ENCODE measurements at places on chromosomes 2 and 18. TPM values are rescaled to one million over a fixed set of nuclear protein-coding genes. Genes with fewer than 3 reads are reported as not detected.

DNA sequence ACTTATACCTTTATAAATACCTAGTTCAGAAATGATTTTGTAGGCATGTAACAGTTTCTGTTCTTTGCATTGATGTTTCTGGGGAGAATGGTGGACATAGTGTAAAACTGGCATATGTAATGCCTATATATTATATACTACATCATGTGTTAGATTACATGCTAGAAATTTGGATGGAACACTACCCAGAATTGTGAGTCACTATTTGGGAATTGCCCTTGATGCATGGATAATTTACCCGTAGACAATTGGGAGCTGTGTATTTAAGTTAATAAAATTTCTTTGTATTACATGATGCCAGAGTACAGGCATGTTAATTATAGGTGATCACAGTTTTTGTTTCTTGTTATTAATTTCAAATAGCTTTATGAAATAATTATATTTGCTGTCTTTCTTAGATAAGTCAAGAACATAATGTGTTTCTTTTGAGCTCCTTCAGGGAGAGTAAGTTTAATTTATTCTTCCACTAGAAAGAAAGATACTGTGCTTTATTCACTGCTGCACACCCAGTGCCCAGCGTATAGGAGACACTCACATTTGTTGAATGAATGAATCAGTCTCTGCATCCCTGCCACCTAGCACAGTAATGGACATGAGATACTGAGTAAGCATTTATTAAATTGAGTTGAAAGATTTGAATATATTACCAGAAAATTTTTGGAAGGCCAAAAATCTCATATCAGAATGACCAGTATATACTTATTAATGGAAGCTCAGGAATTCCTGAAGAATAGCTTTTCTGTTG is 16.9 kb downstream of the ACSL3 start:
- DNase-seq = peak; percentile 20

DNA sequence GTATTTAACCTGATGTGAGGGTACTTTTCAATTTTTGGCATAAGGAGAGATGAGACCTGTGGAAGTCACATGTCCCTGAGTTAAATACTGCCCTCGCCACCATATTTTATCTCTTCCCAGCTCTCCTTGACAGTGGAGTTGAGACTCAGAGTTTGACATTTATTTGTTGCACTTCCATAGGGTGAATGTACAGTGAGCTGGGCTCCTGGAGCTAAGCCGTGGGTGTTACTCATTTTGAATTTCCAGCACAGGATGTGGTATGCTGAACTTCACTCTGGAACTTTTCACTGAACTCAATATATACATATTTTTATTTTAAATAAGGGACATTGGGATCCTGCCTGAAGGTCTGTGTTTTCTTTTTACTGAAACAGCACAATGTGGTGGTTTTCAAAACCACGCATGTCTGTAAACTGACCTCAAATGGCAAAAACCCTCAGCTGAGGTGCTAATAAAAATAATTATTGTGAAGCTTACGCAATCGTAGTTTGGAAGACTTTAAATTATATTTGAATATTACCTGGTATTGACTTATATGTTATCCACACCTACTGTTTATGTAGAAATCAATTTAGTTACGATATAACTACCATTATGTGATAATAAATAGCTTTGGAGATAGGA is 12.1 kb downstream of the RNF144A start:
- no peak for DNase-seq

DNA sequence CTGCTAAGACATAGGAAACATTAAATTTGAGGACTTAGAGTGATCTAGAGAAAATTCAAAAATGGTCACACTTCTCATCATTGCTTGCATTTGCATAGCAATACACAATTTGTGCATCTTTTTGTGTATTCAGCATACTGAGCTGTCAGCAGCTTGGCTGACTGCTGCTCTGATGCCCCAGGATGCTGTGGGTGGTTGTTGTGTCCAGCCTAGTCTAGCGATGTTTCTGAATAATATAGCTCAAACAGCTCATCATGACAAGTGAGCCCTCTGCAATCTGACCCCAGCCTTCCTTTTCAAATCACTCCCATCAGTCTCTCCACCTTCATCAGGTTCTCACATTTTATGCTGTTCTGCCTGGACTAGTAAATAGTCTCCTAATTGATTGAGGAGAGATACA is 483.7 kb upstream of the SPHKAP start:
- DNase-seq = no peak

- DNase-seq = no peak
Observed at GRCh38 chr2:210562502-210563080, 6.2 kb downstream of the CPS1 start.

DNA sequence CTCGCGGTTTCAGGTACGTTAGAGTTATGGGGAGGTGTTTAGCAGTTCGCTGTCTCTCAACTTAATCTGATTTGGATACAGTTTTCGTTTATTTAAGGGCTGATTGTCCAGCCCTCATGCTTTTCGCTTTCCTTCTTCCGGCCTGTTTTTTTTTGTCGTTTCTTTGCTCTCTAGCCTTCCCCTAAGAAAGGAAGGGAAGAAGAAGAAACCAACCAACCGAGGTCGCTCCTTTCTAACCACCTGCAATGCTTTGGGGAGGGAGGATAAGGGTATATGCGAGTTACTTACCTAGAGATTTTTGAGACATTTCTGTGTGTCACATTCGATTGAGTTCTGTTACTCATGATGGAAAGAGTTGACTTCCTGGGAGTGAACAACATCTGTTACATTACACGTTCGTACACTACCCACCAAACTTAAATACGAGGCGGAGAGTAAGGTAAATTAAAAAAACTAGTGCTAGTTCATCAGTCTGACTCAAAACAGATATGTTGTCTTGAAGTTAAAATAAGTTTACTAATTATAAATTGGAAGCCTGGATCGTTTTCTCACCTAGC is 918 bp downstream of the EIF5B start:
- DNase-seq = peak; percentile 32

DNA sequence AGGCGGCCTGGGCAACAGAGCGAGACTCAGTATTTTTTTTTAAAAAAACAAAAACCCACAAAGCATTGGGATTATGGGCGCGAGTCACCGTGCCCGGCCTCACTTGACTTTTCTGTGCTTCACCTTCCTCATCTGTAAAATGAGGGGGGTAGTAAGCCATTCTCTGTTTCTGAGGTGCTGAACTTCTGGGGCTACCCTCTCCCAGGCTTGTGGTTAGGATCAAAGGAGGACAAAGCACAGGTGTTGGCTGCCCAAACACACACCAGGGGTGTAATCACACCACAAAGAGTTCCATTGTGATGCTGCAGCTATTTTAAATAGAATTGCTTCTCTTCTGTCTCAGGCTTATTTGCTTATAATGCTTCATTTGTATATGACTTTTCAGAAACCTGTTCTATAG is 35.8 kb upstream of the INHBB start:
- no peak for DNase-seq

- DNase-seq = no peak
Observed at GRCh38 chr18:71329114-71329513, 1040.3 kb downstream of the SOCS6 start.

- peak; percentile 79 for DNase-seq
Observed at GRCh38 chr2:1593371-1594122, 150.8 kb downstream of the PXDN start.

Gene NEDD4L
- 48.4 TPM for polyA plus RNA-seq

GRCh38 chr2:189791338-189792042 is 7.2 kb downstream of the PMS1 start:
- peak; percentile 39 for DNase-seq

Gene ZNF892
- polyA plus RNA-seq = 1.8 TPM

DNA sequence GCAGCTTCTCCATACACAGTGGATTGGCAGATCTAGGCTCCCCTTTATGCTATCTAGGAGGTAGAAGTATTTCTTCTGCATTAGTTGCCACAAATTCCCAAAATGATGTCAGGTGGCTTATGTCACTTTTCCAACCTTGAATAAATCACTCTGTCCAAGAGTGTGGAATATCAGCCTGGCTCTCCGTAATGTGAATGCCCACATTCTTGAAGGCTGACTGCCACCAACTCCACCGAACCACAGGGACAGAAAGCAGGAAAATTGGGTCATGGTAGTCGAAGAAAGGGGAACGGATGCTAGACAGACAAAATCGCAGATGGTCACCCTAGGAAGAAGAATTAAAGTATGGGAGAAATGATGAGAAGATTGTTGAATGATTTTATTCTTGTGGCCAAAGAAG is 624.9 kb upstream of the CDH2 start:
- DNase-seq = no peak

GRCh38 chr2:193315428-193316091 is 1120.8 kb upstream of the TMEFF2 start:
- no peak for DNase-seq

DNA sequence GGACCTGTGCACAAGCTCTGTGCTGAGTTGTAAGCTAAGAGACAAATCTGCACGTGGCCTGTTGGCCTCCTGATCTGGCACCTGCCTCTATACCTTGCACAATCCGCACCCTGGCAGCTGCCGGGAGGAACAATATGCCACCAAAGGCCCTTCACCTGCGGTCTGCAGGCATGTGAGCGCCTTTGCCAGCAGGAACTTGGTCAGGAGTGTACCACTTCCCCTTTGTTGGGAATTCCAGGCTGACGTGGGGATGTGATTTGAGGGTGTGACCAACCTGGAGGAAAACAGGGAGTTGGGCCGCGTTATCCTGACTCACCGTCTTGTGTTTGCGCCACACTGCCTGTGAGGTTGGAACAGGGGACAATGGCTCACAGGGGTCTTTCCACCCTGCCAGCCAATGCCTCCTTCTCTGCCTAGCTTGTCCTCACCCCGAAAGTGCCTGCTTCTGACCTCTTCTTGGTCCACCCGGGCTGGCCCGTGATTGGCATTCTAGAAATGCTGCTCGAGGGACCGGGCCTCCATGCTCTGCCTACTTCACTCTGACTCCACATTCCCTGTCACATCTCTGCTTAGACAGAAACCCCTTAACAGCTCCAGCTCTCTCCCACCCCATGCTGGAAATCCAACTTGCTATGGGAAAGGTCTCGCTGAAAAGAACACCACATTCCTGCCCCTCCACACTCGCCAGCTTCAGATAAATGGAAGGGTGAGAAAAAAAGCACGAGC is 67.1 kb upstream of the MAP4K4 start:
- peak; percentile 99 for DNase-seq

DNA sequence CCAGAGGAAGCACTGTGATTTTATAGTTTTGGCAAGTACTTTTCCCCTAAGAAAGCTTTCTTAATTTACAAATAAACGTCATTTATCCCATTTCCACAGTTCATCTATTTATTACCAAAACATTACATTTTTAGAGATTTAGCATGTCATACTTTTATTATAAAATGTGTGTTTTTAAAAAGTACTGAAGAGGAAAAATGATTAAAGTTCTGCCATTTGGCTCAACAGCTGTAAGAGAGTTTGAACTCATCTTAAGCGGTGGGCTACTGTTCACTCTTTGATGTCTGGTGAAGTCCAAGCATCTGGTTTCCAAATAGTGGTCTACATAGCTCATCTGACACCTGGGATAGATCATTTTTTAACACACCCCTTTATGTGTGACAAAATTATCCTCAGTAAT is 51.3 kb upstream of the TANC1 start:
- no peak for DNase-seq

Gene ZNF396
- polyA plus RNA-seq = 0.09 TPM

Gene IDH1
- 110 TPM for polyA plus RNA-seq

- no peak for DNase-seq
Observed at GRCh38 chr2:226712941-226713340, 86.7 kb downstream of the IRS1 start.

DNA sequence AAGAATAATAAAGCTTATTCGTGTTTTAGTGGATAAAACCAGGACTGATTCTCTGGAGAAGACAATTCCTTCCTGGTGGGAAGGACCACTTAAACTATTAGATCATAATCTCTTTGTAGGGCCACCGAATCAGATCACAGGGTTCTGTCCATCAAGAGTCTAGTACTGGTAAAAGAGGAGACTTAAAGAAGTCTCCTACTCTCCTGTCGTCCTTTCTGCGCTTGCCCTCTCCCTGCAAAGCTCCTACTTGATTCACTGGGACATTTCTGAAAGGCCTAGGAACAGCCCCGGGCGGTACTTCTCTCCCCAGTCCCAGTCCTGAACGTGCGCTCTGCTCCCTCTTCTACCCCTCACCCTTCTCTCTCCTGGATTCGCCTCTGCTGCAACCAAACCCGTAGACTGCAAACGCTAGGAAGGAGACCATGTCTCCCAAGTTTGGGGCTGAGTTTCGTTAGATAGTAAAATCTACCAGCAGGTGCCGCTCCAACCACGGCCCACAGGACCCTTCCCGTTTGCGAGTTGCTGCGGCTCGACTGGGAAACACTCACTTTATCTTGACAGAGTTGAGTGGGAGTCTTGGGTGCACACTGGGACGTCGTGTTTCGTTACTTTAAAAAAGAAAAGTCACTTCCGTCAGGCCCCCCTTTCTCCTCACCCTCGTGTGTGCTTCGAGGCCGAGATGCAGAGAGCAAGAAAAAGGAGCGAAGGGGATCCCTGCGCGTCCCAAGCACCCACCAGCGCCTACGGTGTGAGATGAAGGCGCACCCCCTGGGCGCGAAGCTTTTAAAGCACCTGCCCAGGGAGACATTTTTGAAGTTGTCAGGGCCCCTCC is 923 bp downstream of the FIGLA start:
- DNase-seq = peak; percentile 55

- DNase-seq = no peak
Observed at GRCh38 chr2:207132019-207132418, 33.7 kb downstream of the KLF7 start.

Gene OSR1
- 31.8 TPM for polyA plus RNA-seq

- DNase-seq = peak; percentile 89
Observed at GRCh38 chr18:67525328-67526099, 9.0 kb upstream of the DSEL start.

Gene SCN7A
- not detected for polyA plus RNA-seq

- peak; percentile 13 for DNase-seq
Observed at GRCh38 chr2:173806761-173807160, 158.4 kb downstream of the SP3 start.

Gene DSC3
- 50.2 TPM for polyA plus RNA-seq

GRCh38 chr18:11957636-11958035 is 23.7 kb upstream of the IMPA2 start:
- no peak for DNase-seq

Gene SNX17
- 96.5 TPM for polyA plus RNA-seq

DNA sequence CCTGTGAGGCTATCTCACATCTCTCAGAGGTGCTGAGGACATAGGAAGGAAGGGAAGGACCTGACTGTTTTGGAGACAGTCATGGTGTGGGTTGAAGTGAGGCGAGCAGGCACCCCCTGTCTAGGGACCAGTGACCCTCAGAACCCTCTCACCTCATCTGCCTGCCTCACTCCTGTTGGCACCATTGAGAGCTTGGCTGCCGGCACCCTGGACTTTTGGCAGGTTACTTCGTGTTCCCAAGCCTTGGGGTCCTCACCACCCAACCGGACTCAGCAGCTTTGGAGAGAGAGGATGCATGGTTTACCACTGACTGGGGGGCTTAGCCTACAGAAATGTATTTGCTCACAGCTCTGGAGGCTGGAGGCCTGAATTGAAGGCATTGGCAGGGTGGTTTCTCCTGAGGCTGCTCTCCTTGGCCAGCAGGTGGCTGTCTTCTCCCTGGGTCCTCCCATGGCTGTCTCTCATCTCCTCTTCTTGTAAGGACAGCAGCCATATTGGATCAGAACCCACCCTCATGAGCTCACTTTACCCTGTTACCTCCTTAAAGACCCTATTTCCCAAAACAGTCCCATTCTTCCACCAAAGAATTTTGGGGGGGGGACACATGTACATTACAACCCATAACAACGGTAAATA is 142.0 kb downstream of the TSN start:
- DNase-seq = peak; percentile 17

Gene CKAP2L
- 15.1 TPM for polyA plus RNA-seq

Gene ALPP
- polyA plus RNA-seq = 0.03 TPM

Gene STEAP3
- polyA plus RNA-seq = 42.2 TPM

- no peak for DNase-seq
Observed at GRCh38 chr2:177164131-177164530, 48.5 kb upstream of the HNRNPA3 start.

Gene WNT10A
- 0.85 TPM for polyA plus RNA-seq

GRCh38 chr18:77103991-77104531 is 28.5 kb downstream of the MBP start:
- DNase-seq = no peak

Gene PTGR3
- polyA plus RNA-seq = 31.3 TPM

All from mammary epithelial cell (primary cell).